ENCODE measurements at places on chromosomes 7 and 10.

DNA sequence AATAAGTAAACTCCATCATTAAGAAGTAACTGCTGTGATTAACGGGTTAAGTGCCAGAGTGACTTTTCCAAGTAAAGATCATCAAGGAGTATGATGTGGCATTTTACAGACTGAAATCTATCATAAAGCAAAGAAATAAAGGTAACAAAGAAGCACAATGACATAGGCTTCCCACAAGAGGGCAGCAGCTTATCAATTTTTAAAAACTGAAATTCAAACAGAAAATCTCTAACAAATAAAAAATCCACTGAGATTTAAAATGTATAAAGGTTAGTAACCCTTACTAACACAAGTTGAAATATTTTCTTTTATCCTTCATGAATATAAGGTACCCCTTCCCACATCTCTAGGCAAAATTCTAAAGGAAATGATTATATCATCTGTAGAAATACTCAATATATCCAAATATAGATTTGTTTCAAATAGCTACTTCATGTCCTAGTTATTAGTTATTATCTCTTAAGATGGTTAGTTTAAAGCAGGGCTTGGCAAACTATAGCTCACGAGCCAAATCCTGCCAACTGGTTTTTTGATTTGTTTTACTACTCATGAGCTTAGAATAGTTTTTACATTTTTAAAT, 29.2 kb downstream of the FAM3C start:
- no peak for DNase-seq

GRCh38 chr10:78772986-78773530, 295.7 kb upstream of the ZMIZ1 start:
- no peak for DNase-seq

DNA sequence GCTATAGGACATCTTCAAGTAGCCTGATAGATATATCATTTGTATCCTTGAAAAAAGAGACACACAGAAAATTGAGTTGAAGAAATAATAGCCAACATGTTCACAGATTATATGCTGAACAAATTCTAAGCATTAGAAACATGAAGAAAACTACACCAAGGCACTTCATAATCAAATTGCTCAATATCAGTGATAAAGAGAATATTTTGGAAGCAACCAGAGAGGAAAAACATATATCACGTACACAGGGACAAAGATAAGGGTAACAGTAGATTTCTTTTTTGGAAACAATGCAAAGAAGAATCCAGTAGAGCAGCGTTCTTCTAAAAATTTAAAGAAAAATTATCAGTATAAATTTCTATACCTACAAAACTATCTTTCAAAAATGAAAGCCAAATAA, 6.0 kb upstream of the FRMD4A start:
- no peak for DNase-seq

DNA sequence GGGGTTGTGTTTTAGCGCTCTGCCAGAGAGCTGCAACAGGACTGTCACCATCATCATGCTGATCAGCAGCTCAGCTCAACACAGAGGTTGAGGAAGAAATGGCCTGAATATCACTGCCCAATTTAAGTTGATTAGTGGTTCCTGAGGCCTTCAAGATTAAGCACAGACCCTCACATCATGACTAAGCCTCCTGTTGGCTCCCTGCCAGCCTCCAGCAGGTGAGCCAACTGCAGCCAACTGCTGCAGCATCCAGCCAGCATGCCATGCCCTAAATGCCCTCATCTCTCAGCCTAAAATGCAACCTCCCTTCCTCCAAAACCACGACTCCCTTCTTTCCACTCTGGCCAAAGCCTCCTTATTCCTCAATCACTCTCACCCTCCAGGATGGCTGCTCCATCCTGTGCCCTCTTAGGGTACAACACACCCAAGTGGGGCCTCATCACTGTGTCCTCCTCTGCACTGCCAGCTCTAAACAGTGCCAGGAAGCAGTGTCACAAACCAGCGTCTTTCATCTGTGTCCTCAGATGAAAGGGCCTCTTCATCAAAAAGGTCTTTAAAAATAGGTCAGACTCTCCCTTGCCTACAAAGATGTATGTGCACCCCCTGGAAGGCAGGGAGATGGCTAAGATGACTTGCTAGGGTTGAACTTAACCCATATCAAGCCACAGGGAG, 259.3 kb downstream of the ZEB1 start:
- no peak for DNase-seq

DNA sequence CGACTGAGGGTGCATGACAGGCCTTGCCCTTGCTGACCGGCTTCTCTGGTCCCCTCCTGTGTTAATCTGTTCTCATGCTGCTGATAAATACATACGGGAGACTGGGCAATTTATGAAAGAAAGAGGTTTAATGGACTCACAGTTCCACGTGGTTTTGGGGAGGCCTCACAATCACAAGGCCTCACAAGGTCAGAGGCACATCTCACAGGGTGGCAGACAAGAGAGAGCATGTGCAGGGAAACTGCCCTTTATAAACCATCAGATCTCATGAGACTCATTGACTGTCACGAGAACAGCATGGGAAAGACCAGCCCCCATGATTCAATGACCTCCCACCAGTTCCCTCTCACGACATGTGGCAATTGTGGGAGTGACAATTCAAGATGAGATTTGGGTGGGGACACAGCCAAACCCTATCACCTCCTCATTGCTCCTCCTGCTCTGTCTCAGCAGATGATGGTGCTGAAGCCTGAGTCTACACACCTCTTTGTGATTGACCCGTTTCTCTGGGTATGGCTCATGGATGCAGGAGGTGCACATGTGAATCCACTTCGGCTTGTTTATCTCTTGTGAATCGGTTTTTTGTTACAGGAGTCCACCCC, 547.8 kb downstream of the DNAJB6 start:
- no peak for DNase-seq

- DNase-seq = no peak
Measured at GRCh38 chr7:12398186-12398585, 5.5 kb downstream of the VWDE start.

GRCh38 chr10:42992156-42992956, 84.5 kb upstream of the RET start:
- no peak for DNase-seq

GRCh38 chr10:80177781-80178636, 27.3 kb downstream of the ANXA11 start:
- DNase-seq = no peak

DNA sequence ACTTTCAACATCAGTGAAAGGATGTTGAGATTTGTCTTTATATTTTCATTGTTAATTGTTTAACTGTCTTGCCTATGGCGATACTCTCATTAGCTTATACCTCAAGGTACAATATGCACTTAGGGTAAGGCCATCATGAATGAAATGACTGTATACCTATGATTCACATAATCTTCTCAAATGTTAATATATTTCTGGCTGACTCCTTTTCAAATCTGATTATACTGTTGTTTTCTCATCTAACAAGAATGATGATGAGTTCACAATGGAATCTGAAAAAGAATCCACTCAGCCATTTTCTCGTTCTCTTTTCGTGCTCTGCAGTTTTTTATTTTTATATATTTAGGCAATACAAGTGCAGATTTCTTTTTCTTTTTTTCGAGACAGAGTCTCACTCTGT, 159.1 kb downstream of the ARHGAP12 start:
- DNase-seq = no peak

DNA sequence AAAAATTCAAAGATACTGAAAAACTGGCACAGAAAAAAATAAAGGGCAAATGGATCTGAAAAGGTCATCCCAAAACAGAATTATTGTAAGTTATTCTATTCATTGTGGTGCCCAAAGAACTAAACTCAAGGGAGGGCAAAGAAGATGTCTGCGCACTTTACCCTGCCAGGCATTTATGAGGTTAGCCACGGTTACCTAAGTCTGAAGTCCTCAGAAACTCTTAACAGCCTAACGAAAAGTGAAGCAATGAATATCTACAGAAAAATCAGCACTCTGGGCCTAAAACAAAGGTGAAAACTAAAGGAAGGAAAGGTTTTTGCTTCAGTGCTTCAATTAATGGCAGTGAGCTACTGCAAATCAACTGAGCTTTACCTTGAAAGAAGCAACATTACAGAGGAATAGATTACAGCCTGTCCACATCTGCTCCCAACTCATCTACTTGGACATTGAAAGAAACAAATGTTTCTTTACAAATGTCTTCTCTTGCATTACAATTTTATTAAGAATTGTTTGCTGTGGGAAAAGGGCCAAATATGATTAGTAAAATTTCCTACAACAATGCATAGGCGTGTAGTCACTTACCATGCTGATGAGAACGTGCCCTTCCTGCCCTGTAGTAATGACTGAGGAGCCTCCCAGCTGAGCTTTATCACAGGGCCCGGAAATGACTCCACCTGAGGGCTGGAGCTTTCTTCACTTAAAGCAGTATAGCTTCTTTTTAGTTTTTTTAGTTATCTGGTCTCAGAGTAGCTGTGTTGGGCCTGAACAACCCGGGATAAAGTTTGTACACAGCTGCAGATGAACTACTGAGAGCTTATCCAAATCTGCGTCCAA, at the start of gene TUBAL3:
TUBAL3 (minus strand) TSS at position 621 of the 834 bp plus-strand sequence; CDS start at position 585, 36 bp downstream.
- DNase-seq = no peak

- no peak for DNase-seq
Measured at GRCh38 chr7:144632724-144633123, 203.1 kb downstream of the TPK1 start.

DNA sequence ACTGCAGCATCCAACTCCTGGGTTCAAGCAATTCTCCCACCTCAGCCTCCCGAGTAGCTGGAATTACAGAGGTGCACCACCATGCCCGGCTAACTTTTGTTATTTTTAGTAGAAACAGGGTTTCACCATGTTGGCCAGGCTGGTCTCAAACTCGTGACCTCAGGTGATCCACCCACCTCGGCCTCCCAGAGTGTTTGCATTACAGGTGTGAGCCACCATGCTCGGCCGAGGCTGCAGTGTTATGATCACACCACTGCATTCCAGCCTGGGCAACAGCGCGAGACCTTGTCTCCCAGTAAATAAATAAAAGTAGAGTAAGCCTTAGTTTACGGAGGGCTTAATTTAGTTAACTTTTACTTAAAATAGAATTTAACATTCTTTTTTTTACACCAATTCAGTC, 23.7 kb upstream of the IGF2BP3 start:
- no peak for DNase-seq

DNA sequence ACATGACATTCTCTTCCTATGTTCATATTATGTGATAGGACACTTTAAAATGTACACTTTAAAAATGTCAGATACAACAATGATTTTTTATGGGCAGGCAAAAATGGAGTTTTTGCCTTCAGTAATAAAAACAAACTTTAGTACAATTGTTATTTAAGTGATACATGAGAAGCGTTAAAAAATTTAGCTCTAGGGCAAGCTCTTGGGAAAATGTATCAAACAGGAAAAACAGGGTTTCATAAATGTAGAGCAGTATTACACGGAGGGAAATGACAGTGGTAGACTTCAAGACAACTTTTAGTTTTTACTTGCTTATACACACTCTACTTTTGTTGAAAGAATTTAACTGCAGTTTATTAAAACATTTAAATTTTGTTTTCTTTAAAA, 1.5 kb downstream of the FHIP2A start:
- no peak for DNase-seq

GRCh38 chr7:78862411-78862900, 591.0 kb downstream of the MAGI2 start:
- no peak for DNase-seq

DNA sequence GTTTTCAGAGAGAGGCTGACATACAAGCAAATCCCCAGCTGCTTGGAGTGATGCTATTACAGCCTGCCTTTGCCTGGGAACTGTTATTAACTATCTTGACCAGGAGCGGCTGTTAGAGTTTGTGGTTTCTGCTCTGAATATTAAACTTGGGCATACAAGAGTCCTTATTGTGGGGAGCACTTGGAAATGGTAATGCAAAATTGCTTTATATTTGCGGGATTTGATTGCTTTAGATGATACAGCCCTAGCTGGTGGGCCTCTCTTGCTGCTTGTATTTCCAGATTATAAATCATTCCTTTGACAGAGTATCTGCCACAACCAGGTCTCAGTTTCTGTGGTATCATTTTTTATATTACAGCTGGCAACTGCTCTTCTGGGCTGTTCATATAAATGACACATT, 101.9 kb upstream of the FAM204A start:
- no peak for DNase-seq

DNA sequence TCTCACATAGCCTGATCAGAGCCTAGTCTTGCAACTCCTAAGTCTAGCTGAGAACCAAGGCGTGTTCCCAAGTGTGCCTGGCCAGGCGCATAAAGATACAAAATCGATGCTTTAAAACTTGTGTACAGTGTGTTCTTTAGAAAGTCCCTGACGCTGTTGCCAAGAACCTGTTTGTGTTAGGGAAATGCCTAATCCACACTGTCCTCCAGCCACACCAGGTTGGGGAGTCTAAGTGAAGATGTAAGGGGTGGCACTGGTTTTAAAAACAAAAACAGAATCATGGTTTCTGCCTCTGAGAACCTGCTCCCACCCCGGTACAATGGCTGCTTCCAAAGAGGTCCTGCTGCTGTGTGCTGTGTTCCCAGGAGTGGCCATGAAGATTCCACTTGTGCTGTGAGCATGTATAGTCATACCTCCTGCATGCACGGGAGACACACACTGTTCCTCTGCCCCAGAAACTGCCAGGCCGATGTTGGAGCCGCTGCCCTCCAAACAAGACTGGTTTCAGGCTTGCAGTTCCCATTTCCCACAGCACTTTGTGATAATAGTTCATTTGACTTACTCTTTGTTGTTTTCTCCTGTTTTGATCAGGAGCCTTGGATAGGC, 88.5 kb downstream of the CCNY start:
- no peak for DNase-seq

DNA sequence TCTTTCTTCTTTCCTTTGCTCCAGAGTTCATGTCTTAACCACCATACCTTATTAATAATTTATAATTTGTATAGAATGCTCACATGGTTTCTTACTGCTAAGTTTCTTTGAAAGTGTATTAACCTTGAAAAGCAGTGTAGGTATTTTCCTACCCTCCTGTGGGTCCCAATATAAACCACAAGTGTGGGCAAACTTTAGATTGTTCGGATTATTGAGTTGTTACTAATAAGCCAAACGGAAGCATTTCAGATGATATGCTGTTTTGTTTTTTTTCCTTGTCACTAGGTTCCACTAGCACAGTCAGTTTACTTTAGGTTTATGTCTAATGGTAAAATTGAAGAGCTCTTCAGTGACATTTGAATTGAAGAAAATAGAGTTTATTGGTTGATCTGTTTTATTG, 10.2 kb downstream of the SSBP1 start:
- DNase-seq = no peak

DNA sequence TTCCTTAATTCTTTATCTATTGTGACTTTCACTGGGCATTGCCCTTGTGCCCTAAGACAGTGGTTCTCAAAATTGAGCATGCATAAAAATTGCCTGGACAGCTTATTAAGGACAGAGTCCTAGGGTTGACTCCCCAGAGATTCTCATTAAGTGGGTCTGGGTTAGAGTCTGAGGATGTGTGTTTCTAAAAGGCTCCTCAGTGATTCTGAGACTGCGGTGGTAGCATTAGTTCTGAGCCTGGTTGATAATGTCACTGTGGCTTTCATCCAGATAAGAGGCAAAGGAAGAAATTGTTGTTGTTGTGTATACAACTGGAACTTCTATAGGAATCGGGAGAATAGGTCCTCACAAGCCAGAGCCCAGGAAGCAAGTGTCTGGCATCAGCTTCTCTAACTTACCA, 1.3 kb downstream of the IFIT2 start:
- no peak for DNase-seq

DNA sequence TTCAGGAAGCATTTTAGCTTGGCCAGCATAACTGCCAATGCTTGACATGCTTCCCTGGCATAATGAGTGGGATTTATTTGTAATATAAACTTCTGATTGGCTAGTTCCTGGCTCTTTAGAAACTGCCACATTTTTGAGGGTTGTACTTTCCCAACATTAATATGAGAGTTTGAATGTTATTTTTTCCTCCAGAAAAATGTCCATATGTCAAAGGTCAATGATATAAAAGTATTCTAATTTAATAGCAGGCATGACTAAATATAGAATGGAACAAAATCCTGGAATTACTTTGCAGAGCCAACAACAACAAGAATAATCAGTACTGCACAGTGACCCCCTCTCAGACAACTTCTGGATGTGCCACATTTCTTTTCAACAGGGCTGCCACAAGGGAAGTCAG, 352.6 kb downstream of the PRPF18 start:
- DNase-seq = no peak

Measured in activated naive CD4-positive, alpha-beta T cell (primary cell).